ENCODE measurements at places on chromosomes 4 and X.

GRCh38 chr4:73099143-73099542, 29.6 kb upstream of the COX18 start:
- no peak for DNase-seq

DNA sequence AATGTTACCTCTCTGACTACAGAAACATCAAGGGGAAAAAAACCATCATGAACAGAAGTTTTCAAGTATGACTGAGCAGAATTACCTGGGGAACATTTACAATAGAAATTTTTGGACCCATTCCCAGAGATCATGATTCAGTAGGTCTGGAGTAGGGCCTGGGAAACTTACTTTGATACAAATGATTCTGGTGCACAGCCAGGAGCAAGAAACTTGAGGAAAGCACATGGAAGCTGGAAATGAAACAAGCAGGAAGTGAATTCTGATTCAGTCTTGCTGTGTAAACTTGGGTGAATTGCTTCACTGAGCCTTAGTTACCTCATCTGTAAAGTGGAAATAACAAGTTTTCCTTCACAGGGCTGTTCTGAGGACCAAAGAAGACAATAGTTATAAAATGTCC, 192.5 kb upstream of the TAPT1 start:
- no peak for DNase-seq

DNA sequence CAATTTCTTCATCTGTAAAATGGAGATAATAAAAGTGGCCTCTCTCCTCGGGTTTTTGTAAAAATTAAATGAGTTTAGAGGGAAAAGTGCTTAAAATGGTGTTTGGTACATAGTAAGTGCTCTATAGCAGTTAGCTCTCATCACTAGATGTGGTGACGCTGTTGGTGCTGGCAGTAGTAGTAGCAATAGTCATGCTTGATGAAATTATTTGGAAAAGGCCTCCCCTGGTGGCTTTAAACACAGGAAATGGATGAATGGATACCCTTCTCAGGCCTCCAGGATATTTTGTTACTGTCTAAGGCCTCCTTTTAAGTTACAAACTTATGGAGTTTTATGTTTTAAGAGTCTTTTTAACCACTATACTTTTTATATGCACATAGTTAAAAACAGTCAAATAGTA, 142.9 kb downstream of the CBR4 start:
- no peak for DNase-seq

- DNase-seq, result no peak
Measured at GRCh38 chr4:95838192-95838591, 1.7 kb upstream of the PDHA2 start.

- DNase-seq, result no peak
Measured at GRCh38 chr4:10623241-10623640, 61.3 kb downstream of the CLNK start.

DNA sequence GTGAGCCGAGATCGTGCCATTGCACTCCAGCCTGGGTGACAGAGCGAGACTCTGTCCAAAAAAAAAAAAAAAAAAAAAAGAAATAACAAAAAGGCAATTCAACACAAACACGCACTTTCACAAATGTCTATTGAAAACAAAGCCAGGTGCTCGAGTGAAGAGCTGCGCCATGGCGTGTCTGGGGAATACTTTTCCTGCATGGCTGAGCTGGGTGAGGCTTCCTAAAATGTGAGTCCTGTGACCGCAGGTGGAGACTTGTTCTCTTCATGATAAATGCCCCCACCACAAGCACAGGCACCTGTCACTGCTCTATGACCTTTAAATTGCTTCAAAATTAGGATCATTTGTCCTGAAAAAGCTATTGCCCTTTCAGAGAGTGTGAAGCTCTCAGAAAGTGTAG, 4.0 kb upstream of the ABLIM2 start:
- no peak for DNase-seq
